AG04449 (cell line): ENCODE measurements at places on chromosomes 3 and 15.

DNA sequence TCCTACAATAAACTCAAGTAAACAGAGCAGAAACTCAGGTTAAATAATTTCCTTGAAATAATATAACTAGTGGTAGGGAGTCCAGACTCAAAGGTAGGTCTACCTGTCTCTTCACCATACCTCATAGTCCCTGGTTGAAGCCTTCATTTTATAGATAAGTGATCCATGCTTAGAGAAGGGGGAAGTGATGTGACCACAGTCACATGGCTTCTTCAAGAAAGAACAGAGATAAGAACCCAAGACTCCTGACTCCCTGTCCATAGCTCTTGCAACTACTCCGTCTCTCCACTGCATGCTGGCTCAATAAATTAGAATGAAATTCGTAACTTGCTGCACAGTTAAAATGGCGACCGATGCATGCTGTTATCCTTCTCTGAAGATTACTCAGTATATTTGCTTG is 11.0 kb upstream of the C15orf61 start:
- DNase-seq = no peak

GRCh38 chr15:70605606-70606410 is 157.6 kb downstream of the UACA start:
- DNase-seq = no peak

GRCh38 chr3:180571831-180572598 is 29.9 kb upstream of the TTC14 start:
- DNase-seq = no peak

DNA sequence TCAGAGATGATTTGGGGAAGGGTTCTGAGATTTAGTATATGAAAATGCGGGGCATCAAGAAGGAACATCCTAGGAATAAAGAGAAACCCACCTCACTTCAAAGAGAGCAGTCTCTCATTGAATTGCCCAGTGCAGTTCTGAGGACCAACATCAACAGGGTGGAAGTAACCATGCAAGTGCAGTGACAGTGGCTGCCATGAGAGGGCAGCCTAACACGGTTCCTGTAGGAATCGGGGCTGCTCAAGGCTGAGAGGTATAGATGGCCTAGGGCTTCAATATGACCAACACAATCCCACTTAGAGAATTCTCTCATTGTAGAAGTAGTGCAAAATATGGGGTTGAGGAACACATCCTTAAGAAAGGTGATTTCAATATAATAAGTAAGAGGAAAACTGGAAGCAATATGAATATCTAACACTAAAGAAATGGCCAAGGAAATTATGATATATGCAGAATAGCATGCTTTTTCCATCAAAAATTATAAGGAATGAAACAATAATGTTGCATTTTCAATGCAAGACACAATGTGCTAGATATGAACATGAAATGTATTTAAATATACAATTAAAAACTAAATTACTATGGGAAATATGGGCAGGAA is 51.1 kb upstream of the ARRDC4 start:
- no peak for DNase-seq

GRCh38 chr3:7953449-7954014 is 548.1 kb upstream of the LMCD1 start:
- no peak for DNase-seq

DNA sequence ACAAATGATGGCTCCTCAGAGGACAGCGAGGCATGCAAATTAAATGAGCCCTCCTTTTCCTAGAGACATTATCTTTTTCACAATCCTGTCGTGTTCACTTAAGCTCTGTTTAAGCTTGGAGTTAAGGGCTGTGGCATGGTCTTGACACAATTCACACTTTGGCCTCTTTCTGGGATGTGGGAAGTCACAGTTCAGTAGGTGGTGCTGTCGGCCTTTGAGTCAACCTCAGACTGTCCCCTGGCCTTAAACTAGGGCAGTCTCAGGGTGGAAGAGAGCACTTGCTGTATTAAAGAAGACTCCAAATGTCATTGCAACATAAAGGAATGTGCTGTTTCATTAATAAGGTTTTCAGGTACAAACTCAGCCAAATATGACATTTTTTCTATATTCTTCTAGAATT is 351.0 kb downstream of the MCTP2 start:
- DNase-seq = no peak

GRCh38 chr15:64699751-64700388 is 75.5 kb downstream of the RBPMS2 start:
- no peak for DNase-seq

- DNase-seq = no peak
These were observed 64.3 kb downstream of the RLBP1 start for GRCh38 chr15:89157061-89157460.

GRCh38 chr3:63462732-63463131 is 184.6 kb downstream of the SYNPR start:
- DNase-seq = no peak

DNA sequence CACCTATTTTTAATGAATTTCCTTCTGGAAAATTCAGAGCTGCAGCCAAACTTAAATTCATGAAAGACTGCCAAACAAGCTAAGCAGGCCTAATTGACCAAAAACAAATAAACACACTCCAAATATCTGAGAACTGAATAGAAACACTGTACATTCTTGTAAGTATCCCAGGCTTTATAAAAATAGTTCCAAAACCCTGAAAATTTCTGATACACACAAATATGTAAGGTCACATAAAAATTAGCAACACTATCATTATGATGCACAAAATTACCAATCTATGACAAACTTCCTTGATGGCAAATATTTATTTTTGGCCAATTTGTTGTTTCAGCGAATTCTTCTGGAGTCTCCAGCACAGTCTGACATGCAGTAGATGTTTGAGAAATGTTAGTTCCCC is 117.9 kb upstream of the UBE2E2 start:
- peak; percentile 10 for DNase-seq

DNA sequence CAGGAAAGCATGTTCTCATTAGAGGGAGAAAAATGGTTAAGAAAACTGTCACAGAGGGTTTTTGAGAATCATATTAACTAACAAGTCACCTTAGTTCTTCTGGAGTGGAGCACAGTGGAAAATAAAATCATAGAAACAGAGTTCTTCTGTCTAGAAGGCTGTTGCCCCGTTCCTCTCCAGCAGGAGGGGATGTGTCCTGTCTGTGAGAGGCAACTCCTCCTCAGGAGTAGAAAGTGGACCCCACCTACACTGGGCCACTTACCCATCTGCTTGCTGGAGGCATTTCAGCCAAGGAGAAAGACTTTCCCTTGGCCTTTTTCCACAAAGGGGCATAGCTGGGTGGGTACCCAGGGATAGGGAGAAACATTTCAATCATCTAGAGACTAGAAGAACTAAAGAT is 106.6 kb downstream of the SSR3 start:
- DNase-seq = no peak

DNA sequence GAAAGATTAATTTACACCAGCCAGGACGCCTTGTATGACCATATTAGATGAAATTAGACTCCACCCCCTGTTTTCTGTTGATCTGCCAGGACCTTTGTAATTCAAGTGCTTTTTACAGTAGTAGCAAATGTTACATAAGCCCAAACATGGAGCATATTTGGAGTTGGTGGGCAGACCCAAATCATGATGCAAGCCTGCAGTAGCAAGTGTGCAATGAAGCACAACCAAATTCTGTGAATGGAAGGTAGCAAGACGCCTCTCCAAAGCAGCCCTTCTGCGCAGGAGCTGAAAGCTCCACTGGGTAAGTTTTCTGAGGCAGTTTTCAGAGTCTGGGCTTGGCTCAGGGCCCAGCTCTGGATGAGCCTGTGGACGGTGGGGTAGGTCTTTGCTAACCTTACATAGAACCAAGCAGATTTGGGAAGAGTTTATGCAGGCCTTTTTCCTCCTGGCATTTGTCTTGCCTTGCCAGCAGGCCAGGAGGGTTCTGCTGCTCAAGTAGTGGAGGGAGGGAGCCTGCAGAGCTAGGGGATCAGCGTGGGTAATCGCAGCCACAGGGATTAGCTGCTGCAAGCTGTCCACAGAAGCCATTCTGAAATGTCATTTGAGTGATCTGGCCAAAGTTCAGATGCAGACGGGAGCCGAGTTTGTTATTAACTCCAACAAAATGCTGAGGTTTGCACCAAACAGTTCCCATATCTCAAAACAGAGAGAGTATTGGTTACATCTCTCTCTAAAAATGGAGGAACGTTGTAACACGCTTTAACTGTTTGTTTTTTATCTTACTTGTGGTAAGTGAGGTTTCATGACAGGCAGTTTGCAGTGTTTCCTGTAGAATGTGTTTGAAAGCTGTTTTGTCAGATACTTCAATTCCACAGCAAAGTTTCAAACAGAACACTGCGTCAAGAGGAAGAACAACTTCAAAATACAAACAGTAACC is 55.4 kb downstream of the PSMD6 start:
- no peak for DNase-seq

DNA sequence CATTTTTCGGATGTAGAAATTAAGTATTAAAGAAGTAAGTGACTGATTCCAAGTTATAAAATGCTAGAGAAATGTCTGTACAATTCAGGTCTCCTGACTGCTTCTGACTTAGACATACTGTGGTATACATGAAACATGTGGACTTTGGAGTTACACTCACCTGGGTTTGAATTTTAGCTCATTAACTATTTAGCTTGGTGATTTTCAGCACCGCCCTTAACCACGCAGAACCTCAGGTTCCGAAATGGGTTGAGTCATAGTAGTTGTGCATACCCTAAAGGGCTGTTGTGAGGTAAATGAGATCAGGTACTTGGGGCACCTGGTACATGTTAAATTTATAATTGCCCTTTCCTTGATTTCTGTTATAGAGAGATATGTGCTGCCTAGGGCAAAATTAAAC is 32.9 kb upstream of the UTS2B start:
- no peak for DNase-seq

- DNase-seq = no peak
These were observed 225.1 kb downstream of the UACA start for GRCh38 chr15:70538278-70538677.

DNA sequence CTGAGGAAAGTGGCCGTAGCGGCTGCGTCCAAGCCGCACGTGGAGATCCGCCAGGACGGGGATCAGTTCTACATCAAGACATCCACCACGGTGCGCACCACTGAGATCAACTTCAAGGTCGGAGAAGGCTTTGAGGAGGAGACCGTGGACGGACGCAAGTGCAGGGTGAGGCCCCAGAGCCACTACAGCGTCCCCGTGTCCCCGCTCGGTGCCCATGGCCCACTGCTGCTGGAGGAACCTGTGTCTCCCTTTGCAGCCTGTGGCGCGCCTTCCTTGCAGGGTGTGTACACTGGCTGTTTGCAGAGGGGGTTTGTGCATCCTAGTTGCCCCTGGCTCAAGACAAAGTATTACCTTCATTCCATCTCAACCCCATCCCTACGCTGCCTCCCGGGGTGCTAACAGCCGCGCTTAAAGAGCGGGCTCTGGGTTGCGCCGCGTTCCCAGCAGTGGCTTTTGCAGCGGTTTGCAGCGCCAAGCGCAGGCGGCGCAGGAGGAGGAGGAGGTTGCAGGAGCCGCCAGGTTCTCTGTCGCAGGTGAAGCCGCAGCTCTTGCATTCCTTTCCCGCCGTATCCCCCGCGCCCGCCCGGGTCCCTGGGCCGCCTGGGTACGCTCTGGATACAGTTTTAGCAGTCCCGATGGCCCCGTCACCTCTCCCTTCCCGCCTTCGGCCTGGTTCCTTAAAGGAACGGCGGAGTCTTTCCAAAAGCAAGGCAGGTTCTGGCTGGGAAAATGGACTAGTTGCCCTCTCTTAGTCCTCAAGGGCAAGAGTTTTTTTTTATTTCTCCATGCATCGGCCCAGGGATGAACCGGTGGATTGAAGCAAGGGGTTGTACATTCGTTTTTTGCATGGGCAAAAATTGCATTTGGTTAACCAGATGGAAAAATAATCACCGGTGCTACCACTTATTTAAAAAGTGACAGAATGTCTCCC is 1.2 kb downstream of the CRABP1 start:
- no peak for DNase-seq

DNA sequence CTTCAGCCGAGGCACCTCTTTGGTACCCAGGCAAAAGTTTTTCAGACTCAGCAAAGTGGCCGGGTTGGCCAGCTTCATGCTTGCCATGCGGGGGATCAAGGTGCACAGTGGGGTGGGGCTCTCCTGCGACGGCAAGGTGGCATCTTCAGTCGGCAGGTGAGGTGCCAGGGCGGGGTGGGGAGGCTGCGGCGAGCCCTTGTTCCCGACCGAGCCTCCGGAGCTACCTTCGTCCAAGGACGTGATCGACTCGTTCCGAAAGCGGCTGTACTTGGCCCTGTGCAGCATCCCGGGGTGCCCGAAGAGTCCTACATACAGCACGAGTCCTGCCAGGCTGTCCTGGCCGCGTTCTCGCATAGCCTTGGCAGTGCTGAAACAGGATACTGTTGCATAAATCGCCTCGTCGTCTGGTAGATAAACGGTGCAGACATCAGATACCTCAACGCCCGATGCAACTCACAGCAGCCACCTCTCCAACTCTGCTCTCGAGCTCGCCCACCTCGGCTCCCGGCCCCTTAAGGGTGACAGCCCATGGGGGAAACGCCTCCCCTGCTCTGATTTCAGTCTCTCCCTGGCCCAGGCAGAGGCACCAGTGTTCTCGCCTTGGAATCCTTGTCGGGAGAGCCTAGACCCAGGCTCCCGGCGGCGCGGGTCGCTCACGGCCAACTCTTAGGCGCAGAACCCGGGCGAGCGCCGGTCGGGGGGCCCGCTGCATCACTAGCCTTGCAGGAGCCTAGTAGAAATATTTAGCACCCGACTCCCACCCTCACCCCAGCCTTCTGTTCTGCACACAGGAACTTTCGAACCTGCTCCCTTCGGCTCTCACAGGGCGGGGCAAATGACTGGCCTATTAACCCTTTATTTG is 826 bp downstream of the SHC4 start:
- no peak for DNase-seq

DNA sequence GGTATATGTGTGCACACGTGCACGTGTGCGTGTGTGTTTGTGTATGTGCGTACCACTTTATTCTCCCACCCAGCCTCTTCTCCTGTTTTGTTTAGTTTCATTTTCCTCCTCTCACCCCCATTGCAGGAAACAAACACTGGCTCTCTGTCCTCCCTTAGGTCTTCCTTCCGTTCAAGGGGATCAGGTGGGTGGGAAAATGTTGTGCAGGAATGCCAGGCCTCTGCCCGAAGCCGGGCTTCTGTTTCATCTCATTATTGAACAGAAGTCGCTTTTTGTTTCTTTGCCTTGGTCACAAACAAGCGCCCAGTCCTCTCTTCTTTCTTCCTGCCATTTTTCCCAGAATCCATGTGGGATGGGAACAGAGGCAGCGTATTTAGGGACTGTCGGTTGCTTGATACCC is 69.6 kb downstream of the IGF1R start:
- DNase-seq = no peak

GRCh38 chr3:157128771-157129681 is 30.9 kb downstream of the CCNL1 start:
- no peak for DNase-seq

DNA sequence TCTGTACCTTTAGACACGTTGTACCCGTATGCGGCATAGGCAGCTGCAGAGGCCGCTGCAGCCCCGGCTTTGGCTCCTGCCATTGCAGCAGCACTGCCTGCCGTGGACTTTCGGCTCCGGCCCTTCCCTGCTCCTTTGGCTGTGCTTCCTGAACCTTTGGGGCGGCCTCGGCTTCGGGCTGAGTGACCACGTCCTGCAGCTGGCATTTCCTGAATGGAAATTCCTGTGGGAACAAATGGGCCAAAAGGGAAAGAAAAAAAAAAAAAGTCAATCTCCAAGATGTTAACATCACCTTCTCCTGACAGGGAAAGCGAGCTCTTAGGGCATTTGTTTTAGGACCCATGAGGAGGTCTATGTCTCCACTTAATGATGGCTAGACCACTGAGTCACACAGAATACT is 29.6 kb downstream of the CHAC1 start:
- DNase-seq = peak; percentile 29

GRCh38 chr3:169348929-169349621 is 314.4 kb downstream of the MECOM start:
- DNase-seq = no peak
